ENCODE measurements at places on chromosomes 5 and 9.

DNA sequence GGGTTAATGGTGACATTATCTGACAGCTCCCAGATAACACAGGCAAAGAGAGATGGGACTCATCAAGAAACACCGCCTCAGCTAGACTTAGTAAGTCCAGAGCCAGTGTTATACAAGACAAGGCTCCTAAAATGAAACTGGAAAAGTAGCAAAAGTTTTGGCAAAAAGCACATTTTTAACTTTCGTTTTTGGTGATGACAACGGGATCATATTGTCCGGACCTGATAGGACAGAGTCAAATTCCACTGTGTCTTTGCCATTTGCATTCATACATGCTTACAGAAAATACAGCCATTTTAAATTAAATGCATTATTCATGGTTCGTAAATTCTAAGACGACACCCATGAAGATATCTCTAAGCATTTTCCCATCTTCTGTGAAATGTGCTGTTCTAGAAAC, 152.1 kb downstream of the CRB2 start:
- DNase-seq = no peak

GRCh38 chr5:153084511-153084910, 406.0 kb upstream of the GRIA1 start:
- DNase-seq = no peak

- no peak for DNase-seq
Measured at GRCh38 chr9:79007701-79008483, 563.9 kb upstream of the TLE4 start.

GRCh38 chr5:124889850-124890249, 143.4 kb upstream of the ZNF608 start:
- DNase-seq = no peak
